AG09309 (cell line): ENCODE measurements at places on chromosomes 4 and X.

GRCh38 chr4:185256446-185256845 lies 47.0 kb downstream of the SNX25 start:
- no peak for DNase-seq

DNA sequence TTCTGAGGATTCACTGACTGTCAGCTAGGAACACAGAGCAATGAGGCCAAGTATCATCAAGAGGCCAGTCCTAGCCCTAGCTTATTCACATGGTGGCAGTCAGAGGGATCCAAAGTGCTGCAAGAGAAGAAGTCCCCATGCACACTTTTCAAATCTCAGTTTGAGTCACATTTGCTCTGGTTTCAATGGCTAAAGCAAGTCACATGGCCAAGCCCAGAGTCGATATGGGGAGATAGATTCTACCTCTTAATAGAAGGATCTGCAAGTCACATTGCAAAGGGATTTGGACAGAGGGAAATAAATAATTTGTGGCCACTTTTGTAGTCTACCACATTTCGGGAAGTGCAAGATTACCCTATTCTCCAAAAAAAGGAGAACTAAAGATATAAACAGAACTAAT lies 3.7 kb upstream of the LCORL start:
- no peak for DNase-seq

- no peak for DNase-seq
Measured at GRCh38 chr4:93814141-93814540, 14.4 kb upstream of the ATOH1 start.

DNA sequence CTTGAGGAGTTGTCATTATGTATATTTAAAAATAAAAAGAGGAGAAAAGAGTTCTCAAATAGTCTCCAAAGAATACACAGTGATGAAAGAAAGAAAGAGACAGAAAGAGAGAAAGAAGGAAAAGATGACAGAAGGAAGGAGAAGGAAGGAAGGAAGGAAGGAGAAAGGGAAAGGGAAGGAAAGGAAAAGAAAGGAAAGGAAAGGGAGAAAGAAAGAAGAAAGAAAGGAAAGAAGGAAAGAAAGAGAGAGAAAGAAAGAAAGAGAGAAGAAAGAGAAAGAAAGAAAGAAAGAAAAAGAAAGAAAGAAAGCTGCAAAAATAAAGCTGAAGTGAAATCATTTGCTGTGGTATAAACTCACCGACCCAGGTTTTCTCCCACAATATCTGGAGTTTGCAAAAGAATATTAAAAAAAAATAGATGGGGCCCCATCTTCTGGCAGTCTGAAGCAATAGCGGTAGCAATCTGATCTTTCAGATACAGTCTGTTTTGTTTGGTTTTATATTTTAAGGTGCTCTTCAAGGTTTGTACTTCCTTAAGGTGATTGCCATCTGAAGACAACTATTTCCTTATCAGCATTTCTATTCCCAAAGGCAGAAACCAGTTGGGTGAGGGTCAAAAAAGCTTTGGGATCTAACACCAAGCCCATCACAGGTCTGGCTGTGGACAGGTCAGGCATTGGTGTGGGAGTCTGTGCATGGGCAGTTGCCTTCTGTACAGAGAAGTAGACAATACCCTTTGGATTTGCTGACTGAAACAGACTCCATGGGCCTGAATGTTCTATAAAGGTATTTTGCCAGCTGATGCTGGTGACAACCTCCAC lies 160.4 kb downstream of the CPEB2 start:
- no peak for DNase-seq

DNA sequence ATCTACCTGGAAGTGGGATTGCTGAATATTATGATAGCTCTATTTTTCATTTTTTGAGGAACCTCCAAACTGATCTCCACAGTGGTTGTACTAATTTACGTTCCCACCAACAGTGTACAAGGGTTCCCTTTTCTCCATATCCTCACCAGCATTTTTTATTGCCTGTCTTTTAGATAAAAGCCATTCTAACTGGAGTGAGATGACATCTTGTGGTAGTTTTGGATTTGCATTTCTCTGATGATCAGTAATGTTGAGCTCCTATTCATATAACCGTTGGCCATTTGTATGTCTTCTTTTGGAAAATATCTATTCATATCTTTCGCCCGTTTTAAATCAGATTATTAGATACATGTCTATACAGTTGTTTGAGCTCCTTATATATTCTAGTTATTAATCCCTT lies 101.8 kb downstream of the RASGEF1B start:
- no peak for DNase-seq

GRCh38 chr4:142777045-142777743 lies 68.9 kb downstream of the INPP4B start:
- DNase-seq = no peak

GRCh38 chr4:89111833-89112563 lies 665 bp downstream of the TIGD2 start:
- peak; percentile 75 for DNase-seq

DNA sequence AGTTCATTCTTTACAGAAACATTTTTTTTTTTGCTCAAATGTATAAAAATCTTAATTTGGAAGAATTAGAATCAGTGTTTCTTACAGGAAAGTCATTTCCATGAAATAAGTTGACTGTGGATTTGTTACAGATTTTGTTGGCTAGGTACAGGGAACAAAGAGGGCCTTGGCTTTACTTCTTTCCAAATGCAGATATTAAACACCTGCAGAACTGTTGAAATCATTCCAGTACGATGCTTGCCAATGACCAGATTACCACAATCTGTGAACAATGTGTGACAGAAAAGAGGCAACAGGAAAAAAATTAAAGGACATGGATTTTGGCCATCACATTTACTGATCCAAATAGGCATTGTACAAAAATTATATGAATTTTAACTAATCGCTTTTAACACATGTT lies 70.8 kb downstream of the ANXA10 start:
- DNase-seq = no peak

DNA sequence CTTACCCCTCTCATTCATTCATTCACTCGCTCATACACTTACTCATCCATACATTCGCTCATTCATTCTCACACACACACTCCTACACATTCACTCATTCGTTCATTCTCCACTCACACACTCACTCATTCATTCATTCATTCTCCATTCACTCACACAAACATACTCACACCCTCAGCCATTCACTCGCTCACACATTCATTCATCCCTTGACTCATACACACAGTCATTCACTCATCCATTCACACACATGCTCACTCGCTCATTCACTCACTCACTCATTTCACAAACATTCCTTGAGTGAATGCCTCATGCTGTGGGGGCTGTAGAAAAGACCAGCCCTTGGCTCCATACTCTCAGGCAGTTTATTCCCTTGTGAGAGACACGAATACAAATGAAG lies 151.1 kb upstream of the MAMLD1 start:
- no peak for DNase-seq

- DNase-seq = no peak
Measured at GRCh38 chr4:39759569-39759968, 61.6 kb downstream of the UBE2K start.

GRCh38 chr4:184284742-184285141 lies 67.1 kb upstream of the ENPP6 start:
- DNase-seq = no peak

DNA sequence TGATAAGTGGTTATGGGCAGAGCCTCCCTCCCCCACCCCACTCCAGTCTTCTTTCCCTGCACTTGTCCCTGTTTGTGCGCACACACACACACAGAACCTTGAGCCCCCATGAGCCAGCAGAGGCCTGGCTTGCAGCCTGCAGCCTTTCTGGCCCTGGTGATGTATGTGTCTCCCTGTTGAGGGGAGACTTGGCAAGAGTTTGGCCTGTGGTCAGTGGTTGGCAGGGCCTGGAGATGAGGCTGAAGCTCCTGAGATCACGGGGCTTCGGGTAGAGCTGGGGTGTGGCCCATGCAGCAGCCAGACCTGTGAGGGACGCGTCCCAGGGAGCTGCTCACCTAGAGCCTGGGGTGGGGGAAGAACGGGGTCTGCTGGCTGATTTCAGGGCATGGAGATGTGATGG lies 2.3 kb downstream of the GPR173 start:
- no peak for DNase-seq

GRCh38 chrX:101659601-101660063 lies at the start of gene ARMCX2:
Gene ARMCX2, minus strand, starts transcription at chrX:101659850. Its CDS starts 2,262 bp downstream, at chrX:101657588.
- DNase-seq = peak; percentile 23

GRCh38 chr4:140839888-140840790 lies 84.0 kb upstream of the TBC1D9 start:
- no peak for DNase-seq

GRCh38 chrX:48971249-48972219 lies at the start of gene KCND1:
Gene KCND1, minus strand, starts transcription at chrX:48971844. Its CDS starts 1,573 bp downstream, at chrX:48970271.
- DNase-seq = no peak

DNA sequence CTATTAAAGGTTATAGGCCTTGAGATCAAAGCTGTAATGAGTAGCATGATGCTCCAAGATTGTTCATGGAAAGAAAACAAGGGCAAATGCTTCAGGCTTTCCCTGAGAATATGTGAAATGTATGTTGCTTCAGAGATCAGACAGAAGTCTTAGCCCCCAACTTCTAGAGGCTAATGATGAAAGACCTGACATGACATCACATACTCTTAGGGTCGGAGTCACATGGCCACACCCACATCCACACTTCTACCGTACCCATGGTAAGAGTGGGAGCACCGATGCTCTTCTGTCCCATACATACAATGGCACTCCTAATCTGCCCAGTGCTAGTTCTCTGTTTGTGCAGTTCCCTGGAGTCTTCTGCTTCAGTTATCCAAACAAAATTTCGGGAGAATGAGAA lies 111.9 kb upstream of the ACSL4 start:
- DNase-seq = no peak

DNA sequence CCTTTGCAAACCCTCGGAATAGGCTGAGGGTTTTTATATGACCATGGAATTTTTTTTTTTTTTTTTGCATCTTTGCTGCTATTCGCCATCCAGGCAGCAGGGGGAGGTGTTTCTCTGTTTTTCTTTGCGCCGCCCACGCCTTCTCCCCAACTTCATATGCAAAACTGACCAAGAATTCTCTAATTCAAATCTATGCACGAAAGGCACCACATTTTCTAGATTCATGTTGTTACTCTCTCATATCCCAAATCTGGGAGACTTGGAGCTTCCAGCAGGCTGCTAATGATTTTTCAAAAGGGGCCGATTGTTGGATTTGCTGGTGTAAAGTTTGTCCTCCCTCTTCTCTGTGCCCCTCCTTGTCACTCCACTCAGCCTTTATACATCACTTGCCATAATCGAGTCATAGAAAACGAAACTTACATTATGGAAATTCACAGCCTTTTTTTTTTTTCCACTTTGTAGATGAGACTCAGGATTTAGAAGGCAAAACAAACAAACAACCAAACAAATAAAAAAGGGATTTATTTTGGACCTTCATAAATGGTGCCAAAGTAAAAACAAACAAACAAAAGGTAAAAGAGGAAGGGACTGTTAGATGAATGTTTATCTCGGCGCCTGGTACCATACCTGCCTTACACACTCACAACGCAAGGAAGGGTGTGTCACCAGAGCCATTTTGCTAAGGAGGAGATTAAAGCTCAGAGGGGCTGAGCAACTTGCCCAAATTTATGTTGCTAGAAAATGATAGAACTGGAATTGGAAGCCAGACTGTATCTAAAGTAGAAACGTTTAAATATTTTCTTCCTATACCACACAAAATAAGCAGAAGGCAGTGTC lies 29.3 kb upstream of the BOD1L1 start:
- DNase-seq = peak; percentile 38

DNA sequence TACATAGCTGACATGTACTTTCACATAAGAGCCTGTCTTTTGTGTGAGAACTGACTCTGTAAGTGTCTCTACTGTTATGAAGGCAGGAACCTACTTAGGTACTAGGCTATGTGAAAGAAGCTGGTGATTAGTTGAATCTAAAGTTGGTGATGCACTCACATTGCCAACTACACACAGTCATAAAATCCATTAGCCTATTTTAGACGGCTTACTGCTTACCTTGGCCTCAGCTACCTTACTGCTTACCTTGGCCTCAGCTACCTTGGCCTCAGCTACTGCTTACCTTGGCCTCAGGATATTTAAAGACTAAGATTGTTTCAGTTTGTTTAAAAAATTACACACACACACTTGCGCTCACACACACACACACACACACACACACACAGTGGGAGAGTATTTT lies 549.7 kb downstream of the IL1RAPL1 start:
- no peak for DNase-seq

DNA sequence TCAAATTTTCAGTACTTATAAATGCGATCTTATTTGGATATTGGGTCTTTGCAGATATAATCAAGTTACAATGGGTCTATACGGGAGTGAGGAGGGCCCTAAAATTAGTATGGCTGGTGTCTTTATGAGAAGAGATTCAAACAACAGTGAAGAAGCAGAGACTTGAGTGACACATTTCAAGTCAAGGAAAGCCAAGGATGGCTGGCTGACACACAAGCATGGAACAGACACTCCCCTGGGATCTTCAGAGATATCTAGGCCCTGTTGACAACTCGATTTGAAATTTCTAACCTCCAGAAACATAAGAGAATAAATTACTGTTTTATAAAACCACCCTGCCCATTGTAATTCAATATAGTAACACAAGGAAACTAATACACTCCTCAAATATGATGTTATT lies 1886.0 kb upstream of the PCDH7 start:
- no peak for DNase-seq

GRCh38 chr4:142550965-142551364 lies 295.1 kb downstream of the INPP4B start:
- no peak for DNase-seq

DNA sequence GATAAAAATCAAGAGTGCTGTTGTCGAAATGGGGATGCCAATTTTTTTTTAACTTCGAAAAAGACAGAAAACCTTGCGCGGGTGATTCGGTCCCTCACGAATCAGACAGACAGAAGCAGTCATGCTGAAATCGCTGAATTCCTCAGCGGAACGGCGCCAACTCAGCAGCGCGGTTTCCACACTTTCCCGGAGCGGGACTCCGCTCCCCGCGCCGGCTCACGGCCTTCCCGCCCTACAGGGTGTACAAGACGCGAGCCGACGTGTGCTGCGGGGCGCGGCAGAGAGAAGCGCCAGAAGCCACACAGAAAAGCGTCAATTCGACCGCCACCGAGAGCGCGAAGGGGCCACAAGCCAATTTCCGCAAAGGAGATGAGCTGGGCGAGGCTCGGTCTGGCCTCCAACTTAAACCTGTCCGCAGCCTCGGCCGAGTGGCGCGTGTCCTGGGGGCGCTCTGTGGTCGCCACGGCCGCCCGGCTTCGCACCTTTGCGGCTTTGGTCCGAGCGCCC lies 1.3 kb downstream of the NEXMIF start:
- no peak for DNase-seq

DNA sequence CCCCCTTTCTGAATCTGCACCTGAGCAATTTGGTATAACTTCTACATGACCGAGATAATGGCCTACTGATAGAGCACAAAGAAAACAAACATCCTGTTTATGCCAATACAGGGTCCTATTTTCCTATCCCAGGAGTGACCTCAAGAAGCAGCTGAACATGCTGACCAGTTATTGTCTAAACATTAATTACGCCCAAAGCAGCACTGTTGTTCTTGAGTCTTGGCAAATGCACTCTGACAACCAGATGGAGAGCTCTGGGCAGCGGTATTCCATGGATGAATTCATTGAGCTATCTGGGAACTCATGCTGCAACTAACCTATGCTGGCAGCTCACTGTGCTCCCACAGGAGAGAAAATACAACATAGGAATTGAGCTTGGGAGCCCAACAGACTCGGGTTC lies 52.6 kb downstream of the PCYT1B start:
- DNase-seq = no peak

GRCh38 chr4:5759236-5760075 lies 48.5 kb downstream of the EVC start:
- no peak for DNase-seq
